ENCODE measurements at places on chromosomes 7 and 10.

- no peak for DNase-seq
These were observed 74.1 kb upstream of the ANK3 start for GRCh38 chr10:60463746-60464145.

DNA sequence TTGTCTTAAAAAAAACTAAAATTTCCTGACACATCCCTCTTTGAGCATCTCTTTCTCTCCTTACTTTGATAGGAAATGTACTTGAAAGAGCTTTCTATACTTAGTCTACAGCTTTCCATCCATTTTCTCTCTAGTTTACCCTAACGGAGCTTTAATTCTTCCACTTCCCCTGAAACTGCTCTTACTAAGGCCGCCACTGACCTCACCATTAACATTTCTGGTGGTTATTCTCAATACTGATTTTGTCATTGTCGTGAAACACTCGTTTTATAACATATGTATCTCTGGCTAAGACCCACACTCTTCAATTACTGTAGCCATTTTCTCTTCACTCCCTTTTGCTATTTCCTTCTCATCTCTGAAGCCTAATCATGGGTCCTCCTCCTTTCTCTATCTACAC, 262.0 kb upstream of the FERD3L start:
- no peak for DNase-seq

DNA sequence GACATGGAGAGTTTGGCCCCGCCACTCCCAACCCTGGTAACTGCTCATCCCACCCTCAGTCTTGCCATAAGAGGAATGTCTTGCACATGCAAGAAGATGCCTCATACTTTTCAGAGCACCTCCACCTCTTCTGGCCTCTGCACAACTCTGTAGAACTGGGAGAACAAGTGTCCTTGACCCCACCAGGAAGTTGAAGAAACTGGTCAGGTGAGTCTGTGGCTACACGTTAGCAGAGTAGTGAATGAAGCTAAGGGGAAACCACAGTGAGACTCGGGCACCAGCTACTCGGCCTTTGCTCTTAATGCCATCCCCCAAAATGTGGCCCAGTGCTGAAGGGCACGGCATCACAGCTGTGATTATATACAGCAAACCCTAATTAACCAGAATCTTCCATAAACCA, 110.1 kb downstream of the ARID5B start:
- DNase-seq = no peak

- DNase-seq = no peak
These were observed 535.1 kb downstream of the PTPRN2 start for GRCh38 chr7:158052381-158053060.

- no peak for DNase-seq
These were observed 4.6 kb upstream of the ADRA2A start for GRCh38 chr10:111072232-111072631.

- no peak for DNase-seq
These were observed at the start of gene WIPF3 for GRCh38 chr7:29806208-29806994. WIPF3 (plus strand) TSS chr7:29806508; CDS start chr7:29834725, 28,217 bp downstream.
